Renal pelvis (tissue), 12 donors: ENCODE measurements at places on chromosomes 11 and 22. TPM values are rescaled to one million over a fixed set of nuclear protein-coding genes. Genes with fewer than 3 reads are reported as not detected.

DNA sequence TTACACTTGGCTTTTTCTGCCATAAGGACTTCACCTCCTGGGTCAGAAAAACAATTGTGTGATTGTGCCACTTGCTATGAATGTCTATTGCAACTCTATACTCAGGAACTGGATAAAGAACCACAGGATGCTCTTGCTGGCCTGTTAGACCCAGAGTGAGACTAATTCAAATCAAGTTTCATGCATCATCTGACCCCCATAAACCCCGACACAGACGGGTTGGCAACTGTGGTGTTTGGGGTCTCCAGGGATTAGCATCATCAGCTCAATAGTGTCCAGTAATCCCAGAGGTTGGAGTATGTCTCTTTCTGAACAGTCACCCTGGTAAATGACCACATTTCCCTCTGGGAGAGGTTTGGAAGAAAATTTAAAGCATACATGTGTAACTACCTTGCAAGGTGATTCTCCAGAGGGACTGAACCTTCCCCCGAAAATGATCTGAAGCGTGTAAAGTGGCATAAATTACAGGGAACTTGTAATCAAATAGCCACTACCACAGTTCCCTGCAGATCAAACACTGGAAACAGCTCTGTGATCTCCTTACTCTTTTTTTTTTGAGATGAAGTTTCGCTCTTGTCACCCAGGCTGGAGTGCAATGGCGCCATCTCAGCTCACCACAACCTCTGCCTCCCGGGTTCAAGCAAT, 1097.6 kb downstream of the TBC1D22A start:
- peak; percentile 71 for DNase-seq

GRCh38 chr11:75351541-75351790, at the start of gene ARRB1:
Gene ARRB1 (minus strand): TSS chr11:75351661. CDS start chr11:75351607, 54 bp downstream.
- no peak for DNase-seq

DNA sequence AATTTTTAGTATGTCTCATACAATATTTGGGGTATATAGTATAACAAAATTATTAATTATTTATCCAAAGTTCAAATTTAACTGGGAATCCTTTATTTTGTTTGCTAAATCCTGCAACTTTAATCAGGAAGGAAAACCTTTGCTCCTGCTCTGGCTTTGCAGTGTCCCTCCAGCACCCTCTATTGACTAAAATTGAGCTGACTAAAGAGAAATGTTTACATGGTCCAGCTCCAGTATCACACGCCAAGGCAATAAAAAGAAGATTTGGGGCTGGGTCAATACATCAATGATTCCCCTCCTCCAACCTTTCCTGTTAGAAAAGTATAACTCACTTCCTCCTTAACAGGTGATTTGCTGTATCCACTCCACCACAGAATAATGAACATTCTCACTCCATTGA, 153.0 kb upstream of the LRRC4C start:
- DNase-seq = no peak

The RFPL2 gene
- polyA plus RNA-seq = 0.28 TPM

- no peak for DNase-seq
These were observed 8.4 kb downstream of the RHBDD3 start for GRCh38 chr22:29259253-29259899.
